ENCODE measurements at places on chromosomes 16 and 17.

- DNase-seq: no peak
Observed at GRCh38 chr16:71771571-71771970, 37.1 kb downstream of the AP1G1 start.

DNA sequence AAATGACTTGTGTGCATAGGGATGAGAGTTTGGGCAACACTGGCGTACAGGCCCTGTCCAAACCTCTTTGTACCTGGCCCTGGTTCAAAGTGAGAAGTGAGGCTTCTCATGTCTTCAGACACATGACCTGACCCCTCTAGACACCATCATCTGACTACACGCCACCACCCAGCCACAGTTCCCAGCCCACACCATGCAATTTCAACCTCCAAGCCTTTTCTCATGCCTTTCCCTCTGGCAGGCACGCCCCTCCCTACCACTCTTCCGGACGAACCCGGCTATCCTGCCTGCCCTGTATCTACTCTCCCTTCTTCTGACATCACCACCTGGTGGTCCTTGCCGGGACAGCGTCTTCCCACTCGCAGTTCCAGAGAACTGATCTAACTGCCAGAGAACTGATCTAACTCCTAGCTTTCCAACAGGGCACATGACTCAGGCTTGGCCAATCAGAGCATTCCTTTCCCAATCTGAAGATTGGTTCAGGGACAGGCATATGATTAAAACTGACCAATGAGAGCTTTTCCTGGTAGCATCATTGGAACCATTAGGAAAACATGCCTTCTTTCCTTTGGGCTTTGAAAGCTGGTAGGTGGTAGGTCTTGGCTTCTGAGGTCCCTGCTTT lies 27.1 kb upstream of the IL21R start:
- DNase-seq: peak; percentile 94

- DNase-seq: no peak
Observed at GRCh38 chr17:78001182-78001581, 42.7 kb downstream of the TNRC6C start.

GRCh38 chr16:82567175-82567574 lies 59.6 kb upstream of the CDH13 start:
- no peak for DNase-seq

DNA sequence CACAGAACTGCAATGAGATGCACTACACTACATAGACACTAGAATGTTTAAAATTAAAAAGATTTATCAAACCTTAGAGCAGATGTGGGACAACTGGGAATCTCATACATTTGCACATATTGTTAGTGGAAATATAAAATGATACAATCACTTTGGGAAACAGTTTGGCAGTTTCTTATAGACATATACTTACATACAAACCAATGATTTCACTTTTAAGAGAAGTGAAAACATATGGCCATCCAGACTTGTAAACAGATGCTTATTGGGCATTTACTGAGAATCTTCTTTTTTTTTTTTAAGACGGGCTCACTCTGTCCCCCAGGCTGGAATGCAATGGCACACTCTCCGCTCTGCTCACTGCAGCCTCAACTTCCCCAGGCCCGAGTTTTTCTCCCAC lies 50.1 kb downstream of the AXIN2 start:
- no peak for DNase-seq

DNA sequence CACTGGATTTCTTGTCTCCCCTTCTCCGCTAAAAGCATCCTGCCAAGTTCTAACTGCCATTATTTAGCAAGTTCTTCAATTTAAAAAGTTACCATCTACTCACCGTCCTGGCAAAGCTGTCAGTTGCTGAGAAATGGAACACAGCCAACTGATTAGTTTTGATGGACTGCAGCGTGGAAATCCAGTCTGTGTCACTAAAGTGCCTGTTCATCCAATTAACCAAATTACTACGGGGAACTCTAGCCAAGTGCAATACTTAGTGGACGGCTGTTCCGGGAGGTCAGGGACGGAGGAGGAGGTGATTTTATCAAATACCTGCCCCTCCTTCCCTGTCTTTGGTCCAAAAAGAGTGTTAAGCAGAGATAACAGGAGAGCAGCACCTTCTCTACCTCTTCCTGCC lies 260.7 kb downstream of the MAF start:
- DNase-seq: no peak

- DNase-seq: no peak
Observed at GRCh38 chr17:6099492-6099891, 29.3 kb downstream of the WSCD1 start.

DNA sequence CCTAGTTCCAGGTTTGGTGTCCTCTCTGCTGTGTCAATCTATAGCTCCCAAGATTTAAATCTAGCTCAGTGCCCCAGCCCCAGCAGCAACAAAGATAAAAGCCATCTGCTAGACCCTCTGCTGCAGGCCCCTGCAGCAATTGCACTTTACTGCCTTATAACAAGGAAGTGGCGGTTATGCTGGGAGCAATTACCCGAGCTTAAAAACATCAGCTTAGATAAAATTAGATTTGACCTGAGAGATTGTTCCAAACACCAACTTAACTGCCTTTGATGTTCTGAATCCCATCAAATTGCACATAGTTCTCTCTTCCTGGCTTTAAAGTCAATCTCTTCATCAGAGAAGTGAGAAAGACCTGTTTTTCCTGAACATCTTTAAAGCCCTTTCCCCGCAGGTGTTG lies 62.4 kb upstream of the SHISA6 start:
- no peak for DNase-seq

GRCh38 chr16:77085981-77086380 lies 105.0 kb upstream of the MON1B start:
- DNase-seq: no peak

DNA sequence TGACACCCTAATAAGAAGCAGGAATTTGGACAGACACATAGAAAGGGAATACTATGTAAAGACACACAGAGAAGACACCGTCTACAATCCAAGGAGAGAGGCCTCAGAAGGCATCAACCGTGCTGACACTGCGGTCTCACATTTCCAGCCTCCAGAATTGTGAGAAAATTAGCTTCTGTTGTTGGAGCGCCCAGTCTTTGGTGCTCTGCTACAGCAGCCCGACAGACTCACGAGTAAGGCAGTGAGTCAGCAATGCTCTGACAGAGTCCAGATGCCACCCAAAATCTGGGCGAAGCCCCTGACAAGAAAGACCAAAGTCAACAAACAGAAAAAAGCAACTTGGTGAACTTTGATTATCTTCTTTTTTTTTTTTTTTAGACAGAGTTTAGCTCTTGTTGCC lies 32.5 kb upstream of the RAI1 start:
- DNase-seq: no peak

DNA sequence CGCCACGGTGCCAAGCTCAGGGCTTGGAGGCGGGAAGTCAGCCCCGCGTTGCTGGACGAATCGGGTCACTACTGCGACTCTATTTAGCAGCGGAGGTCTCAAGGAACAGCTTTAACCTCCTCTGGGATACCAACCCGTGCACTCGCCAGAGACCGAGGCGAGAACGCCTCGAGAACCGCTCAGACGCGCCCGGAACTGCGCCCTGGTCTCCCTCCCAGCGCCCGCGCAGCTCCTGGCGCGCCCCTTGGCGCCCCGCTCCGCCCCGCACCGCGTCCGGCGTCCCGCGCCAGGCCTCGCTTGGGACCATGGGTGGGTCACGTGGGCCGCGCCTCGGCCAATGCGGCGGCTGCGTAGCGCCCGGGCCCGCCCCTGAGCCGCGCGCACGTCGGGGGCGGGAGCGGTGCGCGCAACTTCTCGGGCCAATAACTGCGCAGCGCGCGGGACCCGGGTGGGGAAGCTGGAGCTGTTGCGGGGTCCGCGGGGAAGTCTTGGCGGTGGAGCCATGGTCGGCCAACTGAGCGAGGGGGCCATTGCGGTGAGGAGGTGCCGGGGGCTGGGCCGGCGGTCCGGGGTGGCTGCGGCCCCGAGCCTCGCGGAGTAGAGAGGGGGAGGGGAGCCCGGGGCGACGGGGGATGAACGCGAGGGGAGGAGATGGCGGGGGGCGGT lies at the start of the genes RPA1 and SMYD4:
Gene RPA1 (plus strand): TSS at position 414 of the 666 bp plus-strand sequence. CDS start 89 bp downstream, at position 503.
Gene SMYD4 (minus strand): TSS at position 311 of the 666 bp plus-strand sequence. CDS start 1,908 bp downstream, outside the sequence.
- DNase-seq: peak; percentile 94

GRCh38 chr16:73536931-73537330 lies 489.0 kb upstream of the ZFHX3 start:
- DNase-seq: no peak

All from A673 (cell line).